Activated T-cell treated with anti-CD3 and anti-CD28 coated beads for 4 hours (primary cell): ENCODE measurements at places on chromosomes 1 and 21.

DNA sequence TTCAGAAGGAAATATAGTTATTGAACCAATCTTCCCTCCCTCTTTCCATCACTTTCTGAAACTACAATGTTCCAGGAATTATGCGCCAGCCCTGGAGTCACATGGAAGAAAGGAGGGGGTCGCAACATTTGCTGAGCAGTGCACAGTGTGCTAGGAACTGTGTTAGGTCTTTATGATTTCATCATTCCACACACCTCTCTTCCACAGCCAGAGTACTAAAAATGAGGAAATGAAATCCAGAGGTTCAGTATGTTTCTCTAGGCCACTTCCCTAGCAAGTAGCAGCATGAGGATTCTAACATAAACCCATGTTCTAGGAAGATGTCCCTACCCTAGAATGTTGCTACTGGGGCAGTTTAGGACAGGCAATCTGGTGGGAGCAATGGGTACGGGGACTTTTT, 158.1 kb downstream of the SLC45A1 start:
- DNase-seq = no peak

- no peak for DNase-seq
Measured at GRCh38 chr21:46110499-46111192, 12.7 kb downstream of the COL6A2 start.

DNA sequence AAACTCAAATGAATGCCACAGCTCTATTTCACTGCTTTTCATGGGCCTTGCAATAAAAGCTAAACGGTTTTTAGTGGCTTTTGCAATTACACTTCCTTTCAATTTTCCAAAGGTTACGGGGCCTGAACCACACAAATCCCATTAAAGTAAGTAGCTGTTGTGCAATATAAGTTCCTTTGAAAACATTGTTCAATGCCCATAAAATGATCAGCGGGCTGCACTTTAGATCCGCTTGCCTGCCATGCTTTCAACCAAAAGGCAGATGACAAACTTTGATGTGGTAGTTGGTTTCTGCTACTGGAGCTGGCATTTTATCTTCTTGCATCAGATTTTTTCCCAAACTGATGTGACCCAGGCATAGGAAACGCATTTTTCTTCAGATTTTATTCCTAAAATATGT, 50.2 kb downstream of the PRRX1 start:
- DNase-seq = no peak

DNA sequence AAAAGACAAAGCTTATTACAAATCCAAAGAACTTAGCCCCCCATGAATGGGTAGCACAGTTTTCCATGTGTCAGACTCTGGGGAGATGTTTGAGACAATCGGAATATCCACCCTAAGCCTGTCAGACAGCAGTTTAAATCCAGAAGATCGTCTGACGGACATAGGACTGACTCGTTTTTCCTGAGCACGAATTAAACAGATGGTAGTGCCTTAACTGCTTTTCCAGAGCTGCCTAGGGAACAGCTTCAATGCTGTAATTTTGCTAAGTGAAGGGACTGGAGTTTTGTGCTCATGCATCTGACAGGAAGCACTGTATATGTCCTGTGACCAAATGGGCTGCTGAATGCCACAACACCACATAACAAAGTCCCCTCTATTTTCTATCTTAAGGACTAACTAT, 48.6 kb downstream of the PCNX2 start:
- no peak for DNase-seq

GRCh38 chr1:230979389-230979716, 459 bp downstream of the ARV1 start:
- DNase-seq = no peak

DNA sequence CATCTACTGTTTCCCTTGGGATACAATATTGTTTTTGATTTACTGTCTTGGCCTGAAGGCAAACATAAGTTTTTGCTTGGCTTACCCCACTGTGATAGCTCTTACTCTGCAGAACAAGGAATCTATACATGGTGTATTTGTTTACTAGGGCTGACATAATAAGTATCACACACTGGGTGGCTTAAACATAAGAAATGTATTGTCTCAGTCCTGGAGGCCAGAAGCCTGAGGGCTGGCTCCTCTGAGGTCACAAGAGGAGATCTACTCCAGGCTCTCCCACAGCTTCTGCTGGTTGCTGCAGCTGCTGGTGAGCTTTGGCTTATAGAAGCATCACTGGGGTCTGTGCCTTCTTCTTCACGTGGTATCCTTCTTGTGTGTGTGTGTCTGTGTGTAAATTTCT, 30.7 kb upstream of the IGSF5 start:
- no peak for DNase-seq

DNA sequence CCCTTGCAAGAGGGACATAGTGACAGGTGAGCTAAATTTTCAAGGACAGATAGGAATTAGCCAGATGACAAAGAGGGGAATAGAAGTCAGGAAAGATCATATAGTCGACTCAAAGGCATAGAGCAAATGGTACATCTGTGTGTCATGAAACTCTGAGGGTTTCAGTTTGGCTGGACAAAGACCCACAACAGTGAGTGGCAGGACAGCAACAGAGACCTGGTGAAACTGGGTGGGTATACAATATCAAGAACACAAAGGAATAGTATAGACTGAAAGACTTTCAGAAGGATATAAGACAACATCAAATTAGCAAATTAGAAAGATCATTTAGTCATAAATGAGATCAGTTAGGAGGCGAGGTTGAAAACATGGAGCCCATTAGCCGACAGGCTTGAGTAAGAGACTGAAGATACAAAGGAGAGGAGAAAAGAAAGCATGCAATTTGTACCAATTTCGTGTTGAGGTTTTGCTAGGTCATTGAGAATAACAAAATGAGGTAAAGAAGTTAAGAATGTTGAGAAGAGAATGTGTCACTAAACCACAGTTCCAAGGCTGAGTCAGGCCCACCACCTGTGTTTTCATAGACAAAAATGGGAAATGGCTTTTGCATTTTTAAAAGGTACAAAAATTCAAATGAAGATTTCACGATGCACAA, 213.8 kb downstream of the HHIPL2 start:
- no peak for DNase-seq

DNA sequence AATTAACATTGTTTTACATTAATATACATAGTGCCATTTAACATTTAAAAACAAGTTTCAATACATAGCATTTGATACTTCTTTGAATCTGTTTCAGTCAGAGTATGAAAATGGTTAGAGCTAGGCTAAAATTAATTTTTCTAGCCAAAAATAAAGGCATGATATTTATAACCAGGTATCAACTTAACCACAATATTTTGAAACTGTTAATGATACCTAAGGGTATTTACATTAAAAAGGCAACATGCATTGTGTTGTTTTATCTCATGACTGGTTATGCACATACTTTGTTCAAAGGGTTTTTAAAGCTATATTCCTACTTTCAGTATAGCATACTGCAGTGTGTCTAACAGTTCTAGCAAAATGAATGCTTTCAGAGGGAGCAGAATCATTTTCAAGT, 130.0 kb downstream of the HS2ST1 start:
- DNase-seq = no peak

GRCh38 chr1:189803364-189803763, 674.3 kb downstream of the BRINP3 start:
- no peak for DNase-seq

DNA sequence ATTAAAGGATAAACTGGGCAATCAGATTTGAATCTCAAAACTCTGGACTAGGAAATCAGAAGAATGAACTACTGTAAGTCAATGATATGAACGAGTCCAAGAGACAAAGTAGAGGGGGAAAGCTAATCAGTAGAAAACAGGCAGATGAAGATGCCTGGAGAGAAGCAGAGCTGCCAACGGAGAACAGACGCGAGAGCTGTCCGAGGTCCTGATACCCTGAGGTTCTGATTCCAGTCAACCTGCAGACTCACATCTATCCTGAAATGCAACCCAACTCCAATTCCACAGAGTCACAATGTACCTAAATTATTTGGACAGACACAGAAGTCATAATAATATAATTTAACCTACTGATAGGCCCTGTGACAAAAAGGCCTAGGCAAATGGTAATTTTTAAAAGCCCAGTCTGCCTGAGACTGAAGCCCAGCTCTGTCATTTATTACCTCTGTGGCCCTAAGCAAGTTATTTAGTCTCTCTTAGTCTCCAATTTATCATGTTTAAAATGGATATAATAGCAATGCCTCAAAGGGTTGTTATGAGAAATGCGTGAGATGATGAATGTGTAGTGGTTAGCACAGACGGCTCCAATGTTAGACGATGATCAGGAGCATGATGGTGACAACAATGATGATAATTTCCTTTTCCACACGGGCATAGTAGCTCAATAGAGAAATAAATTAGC, 33.4 kb downstream of the RGS7 start:
- no peak for DNase-seq

DNA sequence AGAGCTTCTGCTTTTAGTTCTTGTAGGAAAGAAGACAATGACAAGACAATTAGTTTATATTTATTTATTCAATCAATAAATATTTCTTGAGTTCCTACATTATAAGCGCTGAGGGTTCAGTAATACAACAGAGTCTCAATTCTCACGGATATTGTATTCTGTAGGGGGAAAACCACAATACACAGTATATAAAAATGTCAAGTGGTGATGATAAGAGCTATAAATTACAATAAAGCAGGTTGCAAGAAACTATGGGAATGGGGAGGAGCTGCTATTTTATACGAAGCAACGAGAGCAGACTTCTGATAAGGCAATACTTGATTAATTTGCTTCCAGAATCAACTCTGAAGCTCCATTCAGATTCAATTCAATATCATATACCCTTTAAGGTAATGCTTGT, 10.6 kb upstream of the XCL1 start:
- no peak for DNase-seq

GRCh38 chr1:33818071-33818470, 45.8 kb upstream of the HMGB4 start:
- DNase-seq = no peak

DNA sequence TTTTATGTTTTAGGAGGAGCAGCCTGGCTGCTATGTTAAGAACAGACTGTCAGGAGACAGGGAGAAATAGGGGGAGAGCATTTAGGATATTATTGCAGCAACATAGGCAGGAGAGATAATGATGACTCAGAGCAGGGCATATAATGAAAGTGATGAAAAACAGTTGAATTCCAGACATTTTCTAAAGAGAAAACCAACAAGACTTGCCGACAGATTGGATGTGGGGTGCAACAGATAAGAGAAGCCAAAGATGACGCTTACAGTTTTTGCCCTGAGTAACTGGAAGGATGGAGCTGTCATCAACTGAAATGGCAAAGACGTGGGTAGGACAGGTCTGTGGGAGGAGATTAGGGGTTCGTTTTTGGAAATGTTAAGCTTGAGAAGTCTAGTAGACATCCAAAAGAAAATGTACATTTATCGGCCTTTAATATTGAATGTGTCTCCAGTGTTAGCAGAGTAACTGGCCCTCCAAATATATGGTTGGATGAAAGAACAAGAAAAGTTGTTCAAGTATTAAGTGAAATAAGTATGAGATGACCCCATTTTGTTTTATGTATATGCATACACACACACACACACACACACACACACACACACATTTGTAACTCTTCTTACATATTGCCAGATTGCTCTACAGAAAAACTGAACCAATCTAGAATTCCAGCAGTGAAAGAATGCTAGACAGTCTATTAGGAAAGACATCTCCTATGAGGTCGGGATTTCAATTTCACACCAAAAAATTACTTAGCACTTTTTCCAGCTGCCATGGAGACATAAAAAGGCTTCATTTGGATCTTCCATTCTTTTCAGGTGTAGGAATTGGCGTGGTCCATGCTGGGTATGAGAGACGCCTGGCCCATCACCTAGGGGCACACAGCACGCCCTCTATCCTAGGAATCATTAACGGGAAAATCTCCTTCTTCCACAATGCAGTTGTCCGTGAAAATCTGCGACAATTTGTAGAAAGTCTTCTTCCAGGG, 17.2 kb downstream of the DNAJC16 start:
- DNase-seq = no peak

GRCh38 chr21:22224261-22224660, 1226.1 kb downstream of the NCAM2 start:
- DNase-seq = no peak

GRCh38 chr1:34907487-34908090, 21.9 kb downstream of the DLGAP3 start:
- no peak for DNase-seq
